Fibroblast of gingiva (primary cell): ENCODE measurements at places on chromosomes 13 and 19.
A peak's percentile ranks its signal among the peaks of the same experiment; 100 is the strongest.

GRCh38 chr19:42412227-42412626, 15.0 kb downstream of the LIPE start:
- peak; percentile 31 for DNase-seq

- no peak for DNase-seq
These were observed 172.4 kb downstream of the KDM4B start for GRCh38 chr19:5141129-5141849.

GRCh38 chr13:113784645-113785024, 25.6 kb downstream of the TMEM255B start:
- no peak for DNase-seq

DNA sequence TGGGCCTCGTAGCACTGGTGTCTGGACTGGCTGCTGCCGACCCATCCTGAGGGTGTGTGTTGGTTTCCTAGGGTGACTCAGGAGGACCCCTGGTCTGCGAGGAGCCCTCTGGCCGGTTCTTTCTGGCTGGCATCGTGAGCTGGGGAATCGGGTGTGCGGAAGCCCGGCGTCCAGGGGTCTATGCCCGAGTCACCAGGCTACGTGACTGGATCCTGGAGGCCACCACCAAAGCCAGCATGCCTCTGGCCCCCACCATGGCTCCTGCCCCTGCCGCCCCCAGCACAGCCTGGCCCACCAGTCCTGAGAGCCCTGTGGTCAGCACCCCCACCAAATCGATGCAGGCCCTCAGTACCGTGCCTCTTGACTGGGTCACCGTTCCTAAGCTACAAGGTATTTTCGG, 13.8 kb downstream of the TIMM13 start:
- DNase-seq = no peak

DNA sequence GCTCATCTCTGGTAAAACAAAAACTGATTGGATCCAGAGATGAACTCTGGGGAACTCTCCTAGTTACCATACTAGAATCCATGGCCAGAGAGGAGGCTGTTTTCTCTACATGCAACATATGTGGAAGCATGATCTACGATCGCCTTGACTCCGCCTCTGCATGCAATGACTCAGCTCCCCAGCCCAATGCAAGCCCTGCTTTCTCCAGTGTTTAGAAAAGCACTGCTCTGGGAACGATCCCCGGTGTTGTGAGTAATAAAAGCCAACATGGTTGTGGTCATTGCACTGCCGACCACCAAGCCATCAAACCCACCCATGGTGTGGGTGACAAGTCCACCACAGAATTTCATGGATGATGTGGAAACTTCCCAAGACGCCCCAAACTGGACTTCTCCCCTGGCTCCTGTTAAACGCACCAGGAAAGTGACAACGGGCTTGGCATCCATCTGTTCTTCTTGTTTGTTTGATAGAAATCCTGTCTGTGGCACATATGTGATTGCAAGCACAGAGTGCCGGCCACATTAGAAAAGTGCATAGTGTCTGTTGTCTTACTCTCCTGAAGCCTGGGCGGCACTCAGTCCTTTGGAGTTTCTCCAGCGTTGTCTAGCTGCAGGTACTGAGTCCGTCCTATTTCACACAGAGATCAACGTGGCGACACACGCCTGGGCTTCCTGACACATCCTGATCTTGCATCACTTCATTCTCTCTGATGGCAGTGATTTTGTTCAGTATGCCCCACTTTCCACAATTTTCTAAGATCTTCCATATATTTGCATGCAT, 36.4 kb upstream of the VSTM2B start:
- DNase-seq = no peak

GRCh38 chr13:73984949-73985691, 149.1 kb downstream of the KLF12 start:
- no peak for DNase-seq

DNA sequence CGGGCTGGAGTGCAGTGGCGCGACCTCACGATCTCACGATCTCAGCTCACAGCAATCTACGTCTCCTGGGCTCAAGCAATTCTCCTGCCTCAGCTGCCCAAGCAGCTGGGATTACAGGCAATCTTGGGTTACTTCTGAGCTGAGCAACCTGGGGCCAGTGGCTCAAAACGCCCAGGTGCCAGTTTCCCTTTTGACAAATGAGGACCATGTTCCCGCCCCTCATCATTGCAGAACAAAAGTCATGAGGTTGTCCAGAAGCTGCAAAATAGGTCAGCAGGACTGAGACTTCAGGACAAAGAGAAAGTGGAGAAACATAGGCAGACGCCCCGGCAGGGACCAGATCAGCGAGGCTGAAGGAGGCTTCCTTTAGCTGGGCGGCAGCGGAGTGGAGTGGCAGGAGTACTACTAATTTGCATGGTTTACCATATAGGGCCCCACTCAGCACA, 3.3 kb upstream of the ADGRE5 start:
- DNase-seq = no peak

DNA sequence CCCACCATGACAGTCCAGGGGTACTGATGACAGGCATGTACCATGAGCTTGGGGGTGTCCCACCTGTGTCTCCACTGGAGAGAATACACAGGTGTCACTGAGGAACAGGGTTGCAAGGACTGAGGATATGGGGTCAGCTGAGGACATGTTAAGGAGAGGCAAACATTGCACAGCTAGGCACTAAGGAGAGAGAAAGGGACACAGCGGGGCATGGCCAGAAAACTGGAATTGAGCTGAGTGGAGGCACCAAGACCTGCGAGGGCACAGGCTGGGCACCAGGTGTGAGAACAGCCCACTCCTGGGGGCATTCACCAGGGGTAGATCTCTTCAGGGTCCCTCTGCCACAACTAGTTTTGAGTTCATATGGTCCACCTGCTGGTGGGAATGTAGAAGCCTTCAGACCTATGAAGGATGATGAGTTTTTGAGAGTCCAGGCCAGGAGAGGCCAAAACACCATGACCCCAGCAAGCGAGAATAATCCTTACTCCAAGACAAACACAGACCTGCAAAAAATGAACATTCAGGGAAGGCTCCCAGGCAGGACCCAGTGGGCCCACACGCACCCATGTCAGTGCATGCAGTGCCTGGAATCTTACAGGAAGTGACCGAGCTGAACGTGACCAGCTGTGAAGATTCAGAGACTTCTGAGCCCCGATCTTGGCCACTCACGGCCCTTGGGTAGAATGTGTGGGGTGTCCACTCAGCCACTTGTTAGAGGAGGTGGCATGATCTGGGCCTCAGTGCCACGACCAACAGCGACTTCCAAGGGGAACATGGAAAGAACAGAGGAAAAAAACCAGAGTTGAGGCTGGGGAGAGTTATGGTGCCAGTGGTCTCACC, 1.4 kb upstream of the ZNF584 start:
- DNase-seq = no peak

DNA sequence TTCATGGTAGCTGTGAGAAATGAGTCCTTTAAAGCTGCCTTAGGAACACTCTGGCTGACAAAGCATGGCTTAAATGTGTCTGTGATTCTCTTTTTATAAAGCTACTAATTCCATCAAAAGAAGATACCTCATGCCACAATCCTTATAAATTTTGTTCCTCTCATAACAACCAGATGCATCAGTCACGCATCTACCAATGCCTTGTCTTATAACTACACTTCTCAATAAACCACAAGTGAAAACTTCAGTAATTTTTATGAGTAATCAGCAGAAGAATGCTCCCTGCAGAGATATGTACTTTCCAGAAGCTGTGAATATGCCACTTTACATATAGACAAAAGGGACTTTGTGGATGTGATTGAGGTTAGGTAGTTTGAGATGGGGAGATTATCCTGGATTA, 147.8 kb downstream of the SUCLA2 start:
- DNase-seq = no peak

DNA sequence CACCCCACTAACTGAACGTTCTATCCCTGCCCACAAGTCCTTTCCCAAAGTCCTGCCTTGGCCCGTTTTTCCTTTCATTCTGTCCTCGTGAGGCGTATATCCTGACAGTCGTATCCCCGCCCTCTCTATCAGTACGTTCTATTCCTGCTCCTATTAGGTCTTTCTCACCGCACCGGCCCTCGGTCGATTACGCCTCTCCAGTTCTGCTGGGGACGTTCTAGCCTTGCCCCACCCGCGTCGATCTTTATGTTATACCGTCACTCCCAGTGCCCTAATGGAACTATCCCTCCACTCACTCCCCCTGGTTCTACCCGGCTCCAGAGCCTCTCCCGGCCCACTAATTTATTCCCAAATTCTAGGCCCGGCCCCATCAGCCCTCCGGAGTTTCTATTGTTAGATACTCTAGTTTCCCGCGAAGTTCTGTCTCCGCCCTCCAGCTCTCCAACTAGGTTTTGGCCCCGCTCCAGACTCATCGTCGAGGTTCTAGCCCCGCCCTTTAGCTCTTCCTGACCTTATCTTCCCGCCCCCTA, 2.0 kb downstream of the PLAUR start:
- no peak for DNase-seq

GRCh38 chr13:38202740-38203139, 146.9 kb upstream of the UFM1 start:
- DNase-seq = no peak

GRCh38 chr13:38366954-38367645, 17.4 kb downstream of the UFM1 start:
- peak; percentile 20 for DNase-seq

GRCh38 chr13:64078480-64078936, 2662.9 kb upstream of the PCDH20 start:
- DNase-seq = no peak

GRCh38 chr19:1850809-1851653, 2.7 kb upstream of the REXO1 start:
- DNase-seq = no peak

DNA sequence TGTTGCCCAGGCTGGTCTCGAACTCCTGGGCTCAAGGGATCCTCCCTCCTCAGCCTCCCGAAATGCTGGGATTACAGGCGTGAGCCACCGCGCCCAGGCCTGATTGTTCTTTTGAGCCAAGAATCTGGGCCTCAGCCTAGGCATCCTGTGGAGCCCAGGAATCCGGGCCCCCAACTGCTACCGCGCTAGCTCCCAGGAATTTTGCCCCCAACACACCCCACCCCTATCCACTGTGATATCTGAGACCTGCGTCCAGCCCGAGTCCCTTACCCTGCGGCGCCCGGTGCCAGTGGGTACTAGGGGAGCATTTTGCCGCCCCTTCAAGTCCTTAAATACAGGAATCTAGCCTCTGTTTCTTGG, 838 bp upstream of the MYADM start:
- DNase-seq = no peak

DNA sequence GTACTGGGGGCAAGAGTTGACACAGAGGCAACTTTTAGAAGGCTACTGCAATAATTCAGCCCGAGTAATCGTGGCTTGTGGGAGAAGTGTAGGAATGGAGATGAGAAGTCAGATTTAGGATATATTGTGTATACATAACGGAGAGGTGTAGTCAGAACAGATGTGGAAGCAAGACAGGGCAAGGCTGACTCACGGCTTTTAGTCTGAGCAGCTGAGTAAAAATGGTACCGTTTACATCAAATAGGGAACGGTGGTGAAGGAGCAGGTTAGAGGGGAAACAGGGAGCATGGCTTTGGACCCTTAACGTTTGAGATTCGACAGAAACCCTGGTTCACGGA, 796 bp upstream of the LSM14A start:
- peak; percentile 21 for DNase-seq

DNA sequence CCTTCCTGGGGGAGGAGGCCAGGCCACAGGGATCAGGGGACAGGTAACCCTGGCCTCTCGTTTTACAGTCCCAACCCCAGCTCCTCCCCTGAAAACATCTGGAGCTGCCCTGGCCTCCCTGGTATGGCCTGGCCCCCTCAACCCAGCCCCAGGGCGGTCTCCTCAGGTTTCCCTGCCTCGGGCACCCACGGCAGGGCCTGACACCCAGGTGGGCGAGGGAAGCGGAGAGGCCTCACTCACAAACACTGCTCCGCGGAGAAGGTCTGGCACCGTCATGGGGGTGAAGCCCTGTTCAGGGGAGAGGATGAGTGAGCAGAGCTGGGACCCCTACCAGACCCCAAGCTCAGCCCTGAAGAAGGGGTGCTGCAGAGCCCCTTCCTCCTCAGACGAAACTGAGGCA, 6.5 kb upstream of the CCER2 start:
- no peak for DNase-seq

- no peak for DNase-seq
These were observed 16.3 kb upstream of the DCT start for GRCh38 chr13:94495806-94496205.

DNA sequence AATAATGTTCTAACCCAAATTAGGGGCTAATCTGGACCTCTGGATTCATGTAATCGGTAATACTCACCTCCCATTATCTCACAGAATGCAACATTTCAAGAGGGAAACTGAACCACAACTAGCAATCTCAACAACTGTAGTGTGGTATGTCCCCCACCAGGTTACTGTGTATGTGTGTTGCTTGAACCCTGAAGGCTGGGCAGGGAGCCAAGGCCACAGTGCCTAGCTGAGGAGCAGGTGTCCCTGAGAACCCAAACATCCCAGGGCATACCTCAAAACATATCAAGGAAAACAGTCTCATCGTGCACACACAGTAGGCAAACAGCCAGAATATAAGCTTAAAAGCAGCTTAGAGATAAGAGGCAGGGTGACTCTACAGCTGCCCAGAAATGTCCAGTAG, 20.5 kb upstream of the NEK3 start:
- no peak for DNase-seq

DNA sequence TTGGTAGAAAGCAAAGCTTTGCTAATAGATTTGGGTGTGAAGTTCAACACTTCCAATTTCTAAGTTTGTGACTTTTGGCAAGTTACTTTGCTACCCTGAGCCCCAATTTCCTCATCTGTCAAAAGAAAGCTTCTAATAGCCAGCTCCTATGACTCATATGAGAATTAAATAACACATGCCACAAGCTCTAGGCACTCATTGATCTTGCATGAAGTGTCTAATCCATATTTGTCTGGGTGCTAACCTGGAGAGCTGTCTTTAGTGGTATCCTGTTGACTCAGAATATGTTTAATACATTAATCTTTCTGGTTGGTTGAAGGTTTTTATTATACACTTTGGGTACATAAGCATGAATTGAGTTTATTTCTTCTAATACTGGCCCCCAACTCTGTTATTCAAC, 188.8 kb downstream of the POSTN start:
- no peak for DNase-seq

DNA sequence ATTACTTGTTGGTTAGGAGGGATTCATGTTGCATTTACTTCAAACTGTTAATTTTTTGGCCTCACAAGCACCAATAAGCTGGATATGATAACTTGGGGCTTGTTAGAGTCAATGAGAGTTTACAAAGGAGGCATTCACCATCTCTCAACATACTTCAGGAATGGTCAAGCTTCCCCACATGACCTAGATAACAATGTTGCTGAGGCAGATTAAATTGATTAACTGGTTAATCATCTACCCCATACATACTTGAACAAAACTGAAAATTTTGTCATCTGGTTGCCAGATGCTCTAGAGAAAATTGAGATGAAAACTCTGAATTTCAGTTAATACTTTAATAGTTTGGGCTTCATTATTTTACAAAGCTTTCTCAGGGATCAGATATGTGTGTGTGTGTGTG, 43.0 kb upstream of the UBL3 start:
- DNase-seq = no peak

DNA sequence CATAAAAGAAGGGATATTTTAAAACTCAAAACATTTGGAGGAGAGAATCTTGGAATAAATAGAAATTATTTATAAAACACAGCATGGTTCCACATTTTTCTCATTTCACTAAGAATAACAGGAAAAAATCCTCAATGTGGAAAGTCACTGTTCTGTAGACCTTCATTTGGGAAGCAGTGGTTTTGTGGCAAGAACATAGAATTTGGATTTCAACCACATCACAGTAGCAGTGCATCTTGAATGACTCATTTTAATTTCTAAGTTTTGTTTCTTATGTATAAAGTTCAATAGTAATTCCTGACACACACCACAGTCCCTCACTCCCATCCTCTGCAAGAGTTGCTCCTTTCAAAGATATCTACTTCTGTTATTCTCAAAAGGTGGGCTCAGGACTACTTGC, 264.0 kb downstream of the ENOX1 start:
- DNase-seq = peak; percentile 56
